ENCODE measurements at places on chromosomes 6 and 20.

GRCh38 chr6:44171899-44172546 is 13.4 kb downstream of the CAPN11 start:
- no peak for DNase-seq

- no peak for DNase-seq
Observed at GRCh38 chr6:78701407-78701806, 165.9 kb upstream of the IRAK1BP1 start.

GRCh38 chr6:72363844-72364740 is 257.8 kb upstream of the KCNQ5 start:
- peak; percentile 10 for DNase-seq

DNA sequence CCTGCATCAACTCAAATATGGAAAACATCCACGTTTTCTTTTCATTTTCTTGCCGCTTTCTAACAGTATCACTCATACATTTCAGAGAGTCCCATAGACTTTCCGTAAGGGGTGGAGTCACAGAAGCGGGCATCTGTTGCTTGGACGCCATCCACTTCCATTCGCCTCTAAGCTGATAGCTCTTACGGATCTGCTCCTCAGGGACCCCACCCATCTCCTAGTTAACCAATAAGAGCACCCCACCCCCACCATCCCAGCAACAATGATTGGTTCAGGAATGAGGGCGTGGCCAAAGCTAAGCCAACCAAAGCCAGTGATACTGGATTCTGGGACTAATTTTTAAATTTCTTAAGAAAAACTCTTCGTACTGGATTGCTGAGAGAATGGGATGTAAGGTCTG is 42.4 kb downstream of the SLC2A10 start:
- DNase-seq: no peak

DNA sequence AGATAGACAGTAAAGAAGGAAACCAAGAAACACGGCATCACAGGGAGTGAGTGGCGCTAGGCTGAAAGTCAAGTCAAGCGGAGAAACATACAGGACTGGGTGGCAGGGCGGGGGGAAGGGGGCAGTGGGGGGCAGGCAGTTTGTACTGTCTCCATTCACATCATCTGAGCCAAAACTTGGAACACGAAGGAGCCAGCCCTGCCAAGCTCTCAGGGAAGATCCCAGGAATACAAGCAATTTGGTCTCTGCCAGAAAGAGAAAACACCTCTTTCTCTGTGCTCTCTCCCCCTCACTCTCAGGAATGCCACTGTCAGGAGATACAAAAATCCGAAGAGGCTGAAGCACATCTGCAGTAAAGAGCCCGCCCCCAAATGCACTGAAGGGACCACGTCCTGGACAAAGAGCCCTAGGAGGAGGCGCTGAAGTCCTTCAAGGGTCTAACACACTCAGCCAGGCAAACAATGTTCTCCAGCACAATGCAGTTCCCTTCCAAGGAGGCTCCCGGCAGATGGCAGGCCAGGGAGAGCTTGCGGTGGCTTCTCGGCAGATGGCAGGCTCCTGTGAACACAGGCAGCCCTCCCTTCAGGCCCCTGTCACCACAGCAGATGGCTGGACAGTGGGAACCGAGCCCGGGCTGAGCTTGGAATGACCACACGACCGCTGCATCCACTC is 90.0 kb downstream of the ATP9A start:
- peak; percentile 76 for DNase-seq
